Myocyte (in vitro differentiated cells): ENCODE measurements at places on chromosomes 7 and 10. TPM values are rescaled to one million over a fixed set of nuclear protein-coding genes. Genes with fewer than 3 reads are reported as not detected.

DNA sequence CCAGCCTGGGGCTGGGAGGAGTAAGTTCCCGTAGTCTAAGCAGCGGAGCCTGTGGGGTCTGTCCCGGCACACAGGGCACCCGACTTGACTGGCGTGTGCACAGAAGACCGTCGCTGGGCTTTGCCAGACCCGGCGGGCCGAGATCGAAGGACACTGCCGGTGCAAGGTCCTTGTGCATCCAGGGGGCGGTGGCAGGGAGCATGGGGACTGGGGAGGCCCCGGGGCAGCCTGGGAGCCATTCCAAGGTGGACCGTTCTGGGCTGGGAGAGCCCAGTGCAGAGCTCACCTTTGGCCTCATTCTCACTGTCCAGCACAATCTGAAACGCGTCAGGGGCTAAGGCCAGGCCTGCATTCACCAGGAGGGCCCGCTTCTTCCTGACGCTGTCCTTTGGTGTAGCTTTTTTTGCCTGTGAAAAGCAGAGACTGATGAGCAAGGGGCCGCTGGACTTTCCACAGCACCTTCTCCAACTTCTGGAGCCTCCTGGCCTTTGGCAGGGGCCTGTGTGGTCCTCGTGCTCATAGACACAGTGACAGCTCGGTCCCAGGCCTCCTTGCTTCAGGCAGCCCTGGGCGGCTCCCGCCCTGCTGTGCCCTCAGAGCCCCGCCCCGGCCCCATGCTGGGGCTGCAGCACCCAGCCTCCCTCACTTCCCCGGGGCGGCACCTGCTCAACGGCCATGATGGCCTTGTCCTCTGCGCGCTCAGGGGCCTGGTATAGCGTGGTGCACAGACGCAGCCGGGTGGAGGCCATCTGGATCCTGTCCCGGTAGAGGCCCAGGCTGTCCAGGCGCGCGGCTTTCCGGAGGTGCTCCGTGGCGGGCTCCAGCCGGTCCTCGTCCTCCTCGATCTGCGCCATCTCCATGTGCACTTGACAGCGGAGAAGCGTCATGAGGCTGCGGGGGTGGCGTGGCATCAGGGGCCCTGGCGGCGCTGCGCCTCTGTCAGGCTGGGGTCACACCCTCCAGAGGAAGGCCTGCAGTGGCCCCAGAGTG is 20.3 kb downstream of the CFAP46 start:
- DNase-seq = no peak

- DNase-seq = no peak
Observed at GRCh38 chr7:26899519-26899918, 35.1 kb upstream of the SKAP2 start.

TRIL gene
- 0.40 and 0.42 TPM in 2 replicates for total RNA-seq

DNA sequence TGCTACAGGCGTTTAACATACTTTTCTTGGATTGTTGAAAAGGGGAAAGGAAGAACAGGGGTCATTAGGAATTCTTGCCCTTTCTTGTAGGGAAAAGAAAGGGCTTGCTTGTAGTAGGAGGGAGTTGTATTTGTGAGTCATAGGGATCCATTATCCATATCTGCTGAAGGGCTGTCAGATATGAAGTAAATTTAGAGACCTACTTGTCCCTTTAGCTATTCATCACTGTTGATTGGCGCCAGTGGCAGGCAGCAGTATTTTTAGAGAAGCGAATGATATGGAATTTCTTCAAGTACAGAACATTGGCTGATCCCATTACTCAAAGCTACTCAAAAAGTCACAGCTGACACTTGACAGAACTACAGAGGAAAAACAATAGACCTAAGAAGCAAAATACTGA is 97.7 kb downstream of the CELF2 start:
- DNase-seq = peak; percentile 14

SLIT1 gene
- total RNA-seq = 0.03 and 0.05 TPM in 2 replicates

SPAM1 gene
- not detected in 2 replicates for total RNA-seq

INMT gene
- 3.7 and 5.4 TPM in 2 replicates for total RNA-seq

LOXL4 gene
- 0.64 and 0.88 TPM in 2 replicates for total RNA-seq

HIBADH gene
- total RNA-seq = 90.2 and 92.0 TPM in 2 replicates

DNA sequence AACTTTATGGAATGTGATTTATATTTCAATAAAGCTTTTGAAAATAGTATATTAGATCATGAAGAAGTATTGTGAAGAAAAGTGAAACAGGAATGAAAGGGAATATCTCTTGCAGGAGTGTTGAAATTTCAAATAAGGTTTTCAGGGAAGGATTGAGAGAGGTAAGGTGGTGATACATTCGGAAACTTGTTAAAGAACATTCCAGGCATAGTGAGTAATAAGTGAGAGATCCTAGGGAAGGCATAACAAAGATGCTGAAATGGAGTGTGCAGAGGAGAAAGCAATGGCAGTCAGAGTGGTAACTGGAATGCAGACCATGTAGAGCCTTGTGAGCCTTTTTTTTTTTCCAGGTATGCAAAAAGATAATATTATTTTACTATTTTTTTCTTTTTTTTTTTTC is 4.1 kb downstream of the OR9A4 start:
- no peak for DNase-seq

- DNase-seq = peak; percentile 59
Observed at GRCh38 chr10:126910798-126911197, 5.6 kb downstream of the DOCK1 start.

DENND11 gene
- 2.3 TPM in 2 replicates for total RNA-seq

DNA sequence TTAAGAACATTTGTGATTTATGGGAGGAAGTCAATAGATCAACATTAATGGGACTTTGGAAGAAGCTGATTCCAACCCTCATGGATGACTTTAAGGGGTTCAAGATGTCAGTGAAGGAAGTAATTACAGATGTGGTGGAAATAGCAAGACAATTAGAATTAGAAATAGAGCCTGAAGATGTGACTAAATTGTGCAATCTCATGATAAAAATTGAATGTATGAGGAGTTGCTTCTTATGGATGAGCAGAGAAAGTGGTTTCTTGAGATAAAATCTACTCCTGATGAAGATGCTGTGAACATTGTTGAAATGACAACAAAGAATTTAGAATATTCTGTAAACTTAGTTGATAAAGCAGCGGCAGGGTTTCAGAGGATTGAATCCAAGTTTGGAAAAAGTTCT is 70.9 kb upstream of the NEUROD6 start:
- DNase-seq = no peak

GLI3 gene
- total RNA-seq = 2.7 and 3.7 TPM in 2 replicates

- peak; percentile 56 for DNase-seq
Observed at GRCh38 chr7:37027557-37028341, 303.5 kb upstream of the AOAH start.

DNA sequence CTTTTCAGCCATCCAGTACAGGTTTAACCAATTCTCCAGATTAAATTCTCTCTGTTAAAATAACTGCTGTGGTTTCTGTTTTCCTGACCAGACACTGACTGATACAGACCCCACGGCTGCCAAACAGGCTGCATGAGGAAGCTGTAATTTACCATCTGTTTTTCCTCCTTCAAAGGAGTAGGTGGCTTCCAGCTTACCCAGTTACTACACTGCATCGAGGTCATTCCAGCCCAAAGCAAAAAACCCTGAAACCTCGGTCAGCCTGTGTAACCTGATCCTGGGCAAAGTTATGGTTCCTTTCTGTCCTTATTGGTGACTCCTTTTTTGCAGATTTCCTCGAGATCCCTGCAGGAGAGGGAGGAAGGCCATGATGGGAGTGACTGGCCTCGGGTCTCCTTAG is 27.9 kb upstream of the LOXL4 start:
- peak; percentile 71 for DNase-seq

DNA sequence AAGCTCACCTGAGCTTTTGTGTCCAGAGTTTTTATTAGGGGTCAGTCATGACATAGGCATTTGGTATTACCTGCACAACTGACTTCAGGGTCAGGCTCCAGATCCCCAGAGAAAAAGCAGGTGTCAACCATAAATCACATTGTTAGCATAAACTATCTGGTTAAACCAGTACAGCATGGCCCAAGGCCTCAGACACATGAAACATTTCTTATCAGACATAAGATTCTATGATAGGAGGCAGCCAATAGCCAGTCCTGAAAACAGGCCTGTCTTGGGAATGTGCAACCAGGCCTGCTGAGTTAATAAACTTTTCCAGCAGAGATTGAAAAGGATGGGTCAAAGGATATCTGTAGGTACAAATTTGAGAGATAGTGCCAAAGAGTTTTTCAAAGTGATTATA is 116.1 kb downstream of the TPST1 start:
- no peak for DNase-seq

HOXA7 gene
- total RNA-seq = 20.5 and 20.9 TPM in 2 replicates

DNA sequence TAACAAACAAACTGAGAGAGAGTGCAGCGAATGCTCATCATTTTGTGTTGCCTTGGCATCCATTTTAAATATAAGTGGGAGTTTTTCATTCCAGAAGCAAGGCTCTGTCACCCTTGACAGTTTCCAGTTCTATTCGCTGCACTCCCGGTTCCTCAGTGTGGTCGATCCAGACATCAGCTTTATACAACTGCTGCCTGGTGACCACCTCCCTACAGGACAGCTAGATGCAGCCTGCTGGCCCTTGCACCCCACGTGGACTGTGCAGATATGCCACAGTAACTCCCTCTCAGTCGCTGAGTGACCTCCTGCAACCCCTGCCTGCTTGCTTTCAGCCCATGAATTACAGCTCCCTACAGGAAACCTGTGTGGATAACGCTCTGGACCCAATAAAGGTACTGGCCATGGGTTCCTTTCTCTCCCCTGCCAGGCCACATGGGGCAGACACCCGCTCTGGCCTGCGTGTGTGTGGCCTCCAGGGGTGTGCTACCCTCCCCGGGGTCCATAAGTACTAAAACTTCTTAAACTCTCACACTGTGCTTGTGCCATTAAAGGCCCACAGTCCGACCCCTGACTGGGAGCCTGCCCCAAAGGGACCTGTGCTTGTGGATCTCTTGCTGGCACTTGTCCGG is 23.6 kb downstream of the BEND7 start:
- DNase-seq = no peak

KIAA1217 gene
- 10.2 and 13.2 TPM in 2 replicates for total RNA-seq

MCU gene
- 83.5 and 160 TPM in 2 replicates for total RNA-seq
